ENCODE measurements at places on chromosomes 11 and 22.

DNA sequence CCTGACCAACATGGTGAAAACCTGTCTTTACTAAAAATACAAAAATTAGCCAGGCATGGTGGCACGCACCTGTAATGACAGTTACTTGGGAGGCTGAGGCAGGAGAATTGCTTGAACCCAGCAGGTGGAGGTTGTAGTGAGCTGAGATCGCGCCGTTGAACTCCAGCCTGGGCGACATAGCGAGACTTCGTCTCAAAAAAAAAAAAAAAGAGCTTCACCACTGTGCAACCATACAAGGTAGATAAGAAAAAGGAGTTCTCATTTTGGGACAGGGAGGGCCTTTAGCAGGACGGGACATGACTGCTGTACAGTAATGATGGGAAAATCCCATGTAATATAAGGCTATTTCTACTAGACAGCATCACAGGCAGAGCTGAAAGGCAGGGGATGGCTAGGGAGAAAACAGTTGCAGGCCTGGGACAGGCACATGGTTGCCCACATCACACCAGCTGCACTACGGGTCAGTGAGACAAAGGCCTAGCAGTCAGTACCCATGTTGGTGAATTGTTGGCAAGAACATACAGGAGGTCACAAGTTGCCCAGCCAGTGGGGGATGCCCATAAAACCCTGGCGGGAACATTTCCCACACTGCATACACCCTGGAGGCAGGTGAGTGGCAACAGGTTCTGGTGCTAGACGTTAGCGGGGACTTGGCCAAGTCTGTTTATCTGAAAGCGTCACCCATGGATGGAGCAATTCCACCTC is 5.4 kb downstream of the TANGO2 start:
- no peak for DNase-seq

DNA sequence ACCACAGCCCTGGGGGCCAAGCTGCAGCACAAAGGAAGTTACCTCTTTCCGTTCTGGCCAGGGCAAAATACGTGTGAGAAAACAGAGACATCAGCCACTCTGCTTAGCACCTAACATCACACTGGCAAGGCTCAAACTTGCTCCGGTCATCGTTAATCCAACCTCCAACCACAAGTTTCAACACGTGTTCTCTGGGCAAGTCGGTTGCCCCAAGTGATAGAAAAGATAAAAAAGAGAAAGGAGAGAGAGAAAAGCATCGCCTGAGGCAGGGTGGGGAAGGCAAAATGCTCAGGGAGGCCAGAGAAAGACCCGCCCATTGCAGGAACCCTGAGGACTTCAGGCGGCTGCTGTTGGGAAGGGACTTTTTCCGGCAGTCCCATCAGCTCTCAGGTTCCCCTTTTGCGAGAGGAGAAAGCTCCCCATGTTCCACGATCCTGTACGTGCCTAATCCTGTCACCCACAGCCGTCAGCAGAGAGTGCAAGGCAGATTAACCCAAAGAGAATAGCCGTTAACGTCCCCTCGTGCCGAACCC is 18.5 kb upstream of the B4GALNT4 start:
- DNase-seq: no peak

DNA sequence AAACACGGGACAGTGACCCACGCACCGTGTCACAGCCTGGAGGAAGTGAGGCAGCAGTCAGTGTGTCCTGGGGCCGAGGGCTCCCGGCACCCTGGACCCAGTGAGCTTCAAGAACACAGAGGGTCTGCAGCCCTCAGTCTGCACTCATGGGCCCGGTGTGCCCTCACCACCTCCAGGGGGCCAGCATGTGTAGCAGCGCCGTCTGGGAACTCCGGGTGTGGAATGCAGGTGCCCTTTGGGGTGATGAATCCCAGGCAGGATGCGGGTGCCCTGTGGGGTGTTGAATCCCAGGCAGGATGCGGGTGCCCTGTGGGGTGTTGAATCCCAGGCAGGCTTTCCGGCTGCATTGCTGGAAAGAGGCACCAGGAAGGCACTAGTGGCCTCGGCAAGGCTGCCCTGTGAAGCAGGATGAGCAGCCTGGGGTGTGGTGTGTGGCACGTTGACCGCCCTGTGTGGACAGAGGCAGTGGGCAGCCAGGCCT is 1399.9 kb downstream of the BRD1 start:
- no peak for DNase-seq

GRCh38 chr11:59615637-59616395 is at the start of gene OSBP:
Gene OSBP, minus strand, starts transcription at chr11:59615774. Its CDS starts 110 bp downstream, at chr11:59615664.
- peak; percentile 100 for DNase-seq

- DNase-seq: no peak
These were observed 7.1 kb downstream of the TPCN2 start for GRCh38 chr11:69055598-69056516.

DNA sequence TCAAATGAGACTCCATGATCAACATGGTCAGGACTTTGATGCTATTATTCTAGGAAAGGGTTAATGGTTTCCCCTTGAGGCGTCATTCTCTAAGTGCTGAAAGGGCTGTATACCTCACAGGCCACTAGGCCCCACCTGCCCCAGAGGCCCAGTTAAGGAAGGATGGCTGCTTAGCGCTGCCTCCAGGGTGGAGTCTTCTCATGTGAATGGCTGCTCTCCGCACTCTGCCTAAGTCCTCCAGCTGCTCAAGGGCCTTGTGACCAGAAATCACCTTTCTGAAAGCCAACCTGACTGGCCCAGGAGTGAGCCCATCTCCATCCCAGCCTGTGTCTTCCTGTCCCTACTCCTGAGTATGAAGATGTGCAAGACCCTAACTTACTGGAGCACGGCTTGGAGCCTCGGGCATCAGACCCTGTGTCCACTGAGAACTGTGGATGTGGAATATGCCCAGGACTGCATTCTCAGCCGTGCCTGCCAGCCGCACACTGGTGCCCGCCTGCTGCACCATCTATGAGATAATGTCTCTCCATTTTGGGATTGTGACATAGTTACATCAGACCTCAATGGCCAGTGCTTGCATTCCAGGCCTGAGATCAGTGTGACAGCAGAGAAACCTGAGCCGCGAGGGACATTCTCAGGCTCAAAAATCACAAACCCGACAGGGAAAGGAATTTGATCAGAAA is 51.0 kb downstream of the SNX19 start:
- no peak for DNase-seq

DNA sequence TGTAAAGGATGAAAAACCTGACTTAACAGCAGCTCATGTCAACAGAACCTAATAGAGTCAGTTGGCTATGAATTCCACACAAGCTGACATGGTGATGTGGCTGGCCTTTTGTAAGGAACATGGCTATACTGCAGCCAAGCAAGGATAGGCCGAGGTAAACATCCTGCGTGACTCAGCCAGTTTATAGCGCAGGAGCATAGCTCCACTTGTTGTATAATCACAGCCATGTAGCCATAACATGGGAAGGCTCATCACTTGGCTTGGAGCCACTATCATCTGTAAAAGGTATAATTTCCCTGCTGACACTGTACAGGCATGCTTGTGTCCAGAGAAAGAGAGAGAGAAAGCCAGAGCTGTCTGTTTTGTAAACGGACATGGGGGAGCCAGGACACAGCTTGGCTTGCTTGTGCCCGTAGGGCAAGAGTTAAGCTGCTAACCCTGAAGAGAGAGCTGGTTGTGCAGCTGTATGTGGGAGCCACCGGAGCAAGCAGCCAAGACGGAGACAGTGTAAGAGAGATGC is 104.4 kb upstream of the PLET1 start:
- peak; percentile 88 for DNase-seq

GRCh38 chr11:42049650-42050049 is 590.2 kb upstream of the LRRC4C start:
- no peak for DNase-seq

DNA sequence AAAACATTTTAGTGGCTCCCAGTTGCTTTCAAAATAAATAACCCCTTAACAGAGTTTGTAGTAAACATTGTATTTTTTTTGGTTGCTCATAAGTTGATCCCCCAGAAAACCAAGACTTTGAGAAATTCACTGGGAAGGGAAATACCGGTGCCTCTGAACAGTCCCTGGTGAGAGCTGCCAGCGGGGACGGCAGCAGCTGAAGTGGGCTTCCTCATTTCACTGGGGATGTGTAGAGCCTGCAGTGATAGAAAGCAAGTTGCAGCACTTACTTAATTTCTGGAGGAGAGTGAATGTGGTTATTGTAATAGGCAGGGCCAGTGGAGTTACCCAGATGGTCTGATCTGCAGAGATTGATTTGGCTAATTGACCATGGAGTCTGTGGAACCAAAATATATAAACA is 18.6 kb upstream of the MCHR1 start:
- DNase-seq: no peak

GRCh38 chr11:28833670-28834069 is 725.5 kb downstream of the METTL15 start:
- DNase-seq: peak; percentile 65

- no peak for DNase-seq
These were observed 4.8 kb upstream of the C11orf97 start for GRCh38 chr11:94507485-94507884.

DNA sequence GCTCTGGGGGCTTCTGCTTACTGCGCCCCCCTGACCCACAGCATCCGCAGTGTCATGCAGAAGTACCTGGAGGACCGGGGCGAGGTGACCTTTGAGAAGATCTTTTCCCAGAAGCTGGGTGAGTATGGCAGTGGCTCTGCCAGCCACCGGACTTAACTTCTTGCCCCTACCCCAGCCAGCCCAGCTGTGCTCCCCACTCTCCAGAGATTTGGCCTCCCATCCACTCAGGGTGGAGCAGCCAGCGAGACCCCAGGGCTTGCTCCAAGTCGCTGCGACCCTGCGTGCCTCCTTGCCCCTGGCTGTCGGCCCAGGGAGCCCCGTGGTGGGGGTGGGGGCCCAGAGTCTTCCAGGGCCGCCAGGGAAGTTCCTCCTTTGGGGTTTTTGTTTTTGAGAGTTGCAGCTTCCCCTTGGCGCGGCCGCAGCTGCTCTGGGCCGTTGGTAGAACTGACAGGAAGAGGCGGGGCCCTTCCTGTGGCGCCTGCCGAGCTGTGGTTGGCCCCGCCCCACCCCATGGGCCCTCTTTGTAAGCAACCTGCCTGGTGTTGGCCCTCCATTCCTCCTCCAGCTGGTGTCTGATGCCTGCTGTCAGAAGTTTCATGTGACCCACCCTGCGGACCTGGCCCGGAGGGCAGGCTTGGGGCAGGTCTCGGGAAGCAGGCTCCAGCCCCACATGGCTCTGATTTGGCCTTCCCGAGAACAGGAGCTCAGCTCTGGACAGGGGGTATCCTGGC is 11.1 kb downstream of the GRK2 start:
- no peak for DNase-seq

DNA sequence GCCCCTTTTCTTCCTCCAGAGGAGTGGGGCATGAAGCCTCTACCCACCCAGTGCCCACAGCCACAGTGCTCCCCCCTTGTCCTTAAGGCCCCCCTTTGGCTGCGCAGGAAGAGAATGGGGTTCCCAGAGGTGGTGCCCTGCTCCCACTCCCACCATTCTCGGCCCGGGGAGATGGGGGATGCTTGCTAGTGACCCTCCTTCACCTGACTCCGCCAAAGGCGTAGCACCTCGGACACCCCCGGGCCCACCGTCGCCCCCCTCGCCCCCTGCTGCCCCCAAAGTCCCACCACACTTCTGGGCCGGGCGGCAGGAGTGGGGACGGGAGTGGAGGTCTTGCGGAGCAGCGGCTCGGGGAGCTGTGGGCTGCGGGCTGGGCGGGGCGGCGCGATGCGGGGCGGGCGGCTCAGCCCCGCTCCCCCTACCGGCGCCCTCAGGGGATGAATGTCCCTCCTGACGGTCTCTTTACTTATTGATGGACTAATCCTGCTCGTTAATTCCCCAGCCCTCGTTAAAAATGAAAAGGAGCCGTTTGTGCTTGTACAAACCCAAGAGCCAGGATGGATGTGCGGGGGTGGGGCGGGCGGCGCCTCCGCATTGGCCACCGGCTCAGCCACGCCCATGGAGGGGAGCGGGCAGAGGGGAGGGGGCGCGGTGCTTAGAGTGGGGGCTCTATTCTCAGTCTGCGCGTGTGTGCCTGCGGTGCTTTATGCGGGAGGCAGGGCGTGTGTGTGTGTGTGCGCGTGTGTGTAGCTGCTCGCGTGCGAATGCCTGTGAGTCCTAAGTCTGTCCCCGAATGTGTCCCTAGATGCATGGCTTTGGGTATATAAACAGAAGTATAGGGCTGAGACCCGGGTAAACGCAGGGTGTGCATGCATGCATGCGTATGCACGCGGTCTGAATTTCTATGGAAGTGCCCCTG is 25.6 kb downstream of the SYT7 start:
- no peak for DNase-seq

Data from BJ (cell line).